GM23338 (cell line): ENCODE measurements at places on chromosomes 11 and 22. TPM values are rescaled to one million over a fixed set of nuclear protein-coding genes. Genes with fewer than 3 reads are reported as not detected.
A peak's percentile ranks its signal among the peaks of the same experiment; 100 is the strongest.

GRCh38 chr11:109791337-109791736 is 301.9 kb upstream of the ZC3H12C start:
- H3K27me3 ChIP-seq = no peaks in the 10 kb centered on the region
- H3K27ac ChIP-seq = no peak overlapping the region
- H3K4me3 ChIP-seq = no peak overlapping the region
- no peaks in the 10 kb centered on the region for H3K36me3 ChIP-seq
- no peaks in the 10 kb centered on the region for H3K4me1 ChIP-seq
- no peak for DNase-seq

GRCh38 chr11:42620796-42621195 is 691.0 kb upstream of the API5 start:
- H3K36me3 ChIP-seq = no peaks in the 10 kb centered on the region
- no peak overlapping the region for H3K4me3 ChIP-seq
- no peaks in the 10 kb centered on the region for H3K27me3 ChIP-seq
- no peak for DNase-seq
- no peak overlapping the region for H3K27ac ChIP-seq

DNA sequence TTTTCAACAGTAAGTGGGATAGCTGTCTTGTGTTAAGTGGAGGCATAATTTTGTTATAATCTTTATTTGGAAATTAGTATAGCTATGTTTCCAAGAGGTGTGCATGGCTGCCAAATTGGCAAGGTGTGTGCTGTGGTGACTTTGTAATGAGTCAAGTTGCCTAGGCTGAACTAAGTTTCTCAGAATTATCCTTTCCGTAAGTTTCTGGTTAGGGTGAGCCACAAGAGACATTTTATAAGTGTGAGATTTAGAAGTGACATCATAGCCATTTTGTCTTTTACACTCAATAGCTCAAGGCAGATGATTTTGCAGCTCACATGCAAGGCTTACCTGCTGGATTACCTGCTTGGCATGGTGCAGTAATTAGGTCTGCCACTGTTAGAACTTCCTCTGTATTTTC is 90.3 kb downstream of the C11orf87 start:
- no peaks in the 10 kb centered on the region for H3K4me1 ChIP-seq
- H3K36me3 ChIP-seq = no peaks in the 10 kb centered on the region
- H3K4me3 ChIP-seq = no peak overlapping the region
- no peak overlapping the region for H3K27ac ChIP-seq

GRCh38 chr22:35649026-35649553 is 844 bp downstream of the APOL6 start:
- H3K36me3 ChIP-seq = no peaks in the 10 kb centered on the region
- H3K27me3 ChIP-seq = no peaks in the 10 kb centered on the region
- DNase-seq = no peak
- H3K27ac ChIP-seq = no peak overlapping the region

GRCh38 chr11:17077240-17077519 is 287 bp downstream of the RPS13 start:
- no peaks in the 10 kb centered on the region for H3K27me3 ChIP-seq
- peak overlapping the region; percentile 75 for H3K27ac ChIP-seq
- peak overlapping the region; percentile 91 for H3K4me3 ChIP-seq
- peaks cover 11% of the 10 kb centered on the region for H3K4me1 ChIP-seq

The FAM180B gene
- total RNA-seq = not detected in 2 replicates

DNA sequence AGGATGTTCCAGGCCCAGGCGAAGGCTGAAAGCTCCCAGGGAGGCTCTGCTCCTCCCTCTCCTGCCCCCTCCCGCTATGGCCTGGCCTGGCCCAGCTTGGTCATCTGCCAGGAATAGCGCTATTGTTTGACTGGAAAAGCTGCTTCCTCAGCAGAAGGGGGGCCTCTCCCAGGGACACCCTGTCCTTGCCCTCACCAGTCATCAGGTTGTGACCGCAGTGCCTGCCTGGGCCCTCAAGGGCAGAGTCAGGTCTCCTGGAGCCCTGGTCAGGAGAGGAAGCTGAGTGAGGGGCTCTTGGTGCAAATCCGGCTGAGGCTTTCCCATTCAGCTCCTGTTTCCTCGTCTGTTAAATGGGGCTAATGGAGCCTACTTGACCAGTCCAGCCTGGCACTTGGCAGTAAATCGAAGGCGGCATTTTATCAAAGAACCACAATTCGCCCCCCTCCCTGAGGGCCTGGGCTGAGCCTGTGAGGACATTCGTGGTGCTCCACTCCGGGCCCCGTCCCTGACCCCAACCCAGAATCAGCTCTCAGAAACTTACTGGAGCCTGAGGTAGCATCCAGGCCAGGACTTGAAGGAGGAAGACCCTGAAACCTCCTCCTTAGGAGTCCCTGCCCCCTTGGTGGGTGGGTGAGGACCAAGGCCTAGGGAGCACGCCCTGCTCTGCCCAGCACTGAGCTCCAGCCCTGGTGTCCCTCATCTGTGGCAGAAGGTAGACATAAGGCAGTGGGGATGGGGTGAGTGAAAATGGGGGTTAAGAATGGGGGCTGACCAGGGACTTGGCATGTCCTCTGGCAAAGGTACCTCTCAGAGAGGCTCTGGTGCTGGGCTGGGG is 2.0 kb upstream of the CASTOR1 start:
- H3K4me3 ChIP-seq = no peak overlapping the region
- no peak overlapping the region for H3K27ac ChIP-seq
- no peak for DNase-seq
- H3K36me3 ChIP-seq = no peaks in the 10 kb centered on the region
- H3K4me1 ChIP-seq = peaks cover 14% of the 10 kb centered on the region; the same call in 1 of the 2 replicates
- peaks cover 7% of the 10 kb centered on the region; the same call in 1 of the 2 replicates for H3K27me3 ChIP-seq

The ART1 gene
- not detected in 2 replicates for total RNA-seq

DNA sequence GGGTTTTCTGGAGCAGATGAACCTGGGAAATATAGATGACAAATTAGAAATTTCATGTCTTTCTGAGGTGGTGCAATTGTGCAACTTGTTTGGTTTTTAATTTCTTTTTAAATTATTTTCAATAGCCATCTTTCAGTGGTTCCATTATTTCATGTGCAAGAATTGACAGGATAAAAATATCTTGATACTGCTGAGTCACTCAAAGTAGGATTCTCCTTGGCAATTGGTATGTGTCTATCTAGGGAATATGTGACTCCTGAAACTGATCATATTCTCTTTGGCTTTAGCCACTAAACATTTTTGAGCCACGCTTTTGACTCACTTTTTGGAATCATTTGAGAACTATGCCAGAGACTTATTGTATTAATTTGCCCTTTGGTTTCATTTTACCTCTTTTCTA is 331.5 kb downstream of the KCNA4 start:
- no peak overlapping the region for H3K4me3 ChIP-seq
- no peak for DNase-seq
- no peaks in the 10 kb centered on the region for H3K36me3 ChIP-seq
- H3K4me1 ChIP-seq = peaks cover 4% of the 10 kb centered on the region; the same call in 1 of the 2 replicates
- no peak overlapping the region for H3K27ac ChIP-seq

DNA sequence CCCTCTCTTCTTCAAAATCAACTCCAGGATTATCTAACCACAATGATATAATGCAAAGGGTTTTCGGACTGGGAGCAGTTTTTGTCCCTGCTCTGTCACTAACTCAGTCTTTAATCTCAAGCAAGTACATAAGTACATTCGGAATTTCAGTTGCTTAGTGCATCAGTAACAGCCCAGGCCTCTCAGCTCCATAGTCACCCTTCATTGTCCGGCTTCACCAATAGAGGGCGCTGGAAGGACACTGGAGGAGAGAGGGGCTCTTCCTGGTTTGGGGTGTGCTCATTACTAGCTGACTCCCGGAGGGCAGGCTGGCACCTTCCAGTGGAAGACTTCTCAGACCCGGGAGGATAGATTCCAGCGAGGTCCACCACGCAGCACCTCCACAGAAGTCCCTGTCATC is 90.4 kb upstream of the PDGFD start:
- no peaks in the 10 kb centered on the region for H3K27me3 ChIP-seq
- no peaks in the 10 kb centered on the region for H3K4me1 ChIP-seq
- H3K4me3 ChIP-seq = no peak overlapping the region
- H3K36me3 ChIP-seq = no peaks in the 10 kb centered on the region
- no peak overlapping the region for H3K27ac ChIP-seq
